OCI-LY7 (cell line): ENCODE measurements at places on chromosomes 3 and 15. TPM values are rescaled to one million over a fixed set of nuclear protein-coding genes. Genes with fewer than 3 reads are reported as not detected.
A peak's percentile ranks its signal among the peaks of the same experiment; 100 is the strongest.

DNA sequence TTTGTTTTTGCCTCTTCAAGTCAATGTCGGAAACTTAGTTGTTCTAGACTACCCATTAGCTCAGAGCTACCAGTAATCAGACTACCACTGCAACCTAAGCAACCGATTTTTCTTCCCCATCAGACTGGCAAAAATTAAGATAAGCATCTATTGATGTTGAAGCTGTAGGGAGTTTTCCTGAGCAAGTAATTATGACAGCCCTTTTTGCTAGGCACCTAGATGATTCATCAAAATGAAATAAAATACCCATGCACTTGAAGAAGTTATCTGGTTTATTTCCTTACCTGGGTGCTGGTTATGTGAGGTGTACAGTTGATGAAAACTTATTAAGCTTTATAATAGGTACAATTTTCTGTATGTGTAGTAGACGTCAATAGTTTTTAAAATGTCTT, 554 bp upstream of the COMMD4 start:
- no peak for DNase-seq

- peak; percentile 5 for DNase-seq
These were observed 844 bp upstream of the PFN2 start for GRCh38 chr3:149971403-149972075.

Gene CD86
- total RNA-seq = 18.9 and 22.2 TPM in 2 replicates

GRCh38 chr3:130755666-130756065, 9.0 kb upstream of the PIK3R4 start:
- DNase-seq = no peak

DNA sequence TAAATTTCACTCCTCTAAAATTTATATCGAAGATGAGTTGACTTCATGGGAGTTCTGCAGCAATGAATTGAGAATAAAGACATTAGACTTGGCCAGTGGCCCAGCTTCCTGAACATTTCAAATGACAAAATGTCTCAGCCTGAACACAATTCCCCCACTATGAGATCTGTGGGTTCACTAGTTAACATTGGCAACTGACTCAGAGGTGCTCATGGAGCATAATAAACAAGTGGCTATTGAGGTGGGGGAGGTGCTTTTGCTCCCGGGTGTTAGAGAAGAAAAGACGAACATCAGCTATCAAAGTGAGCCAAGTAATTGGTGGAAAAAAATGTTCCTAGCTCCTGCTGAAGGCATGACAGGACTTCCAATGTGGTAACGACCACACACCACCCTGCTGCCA, 6.3 kb downstream of the ATP13A4 start:
- no peak for DNase-seq

Gene TMEM207
- total RNA-seq = not detected in 2 replicates

Gene STRC
- 1.5 and 1.8 TPM in 2 replicates for total RNA-seq

Gene EID1
- total RNA-seq = 93.7 and 111 TPM in 2 replicates

DNA sequence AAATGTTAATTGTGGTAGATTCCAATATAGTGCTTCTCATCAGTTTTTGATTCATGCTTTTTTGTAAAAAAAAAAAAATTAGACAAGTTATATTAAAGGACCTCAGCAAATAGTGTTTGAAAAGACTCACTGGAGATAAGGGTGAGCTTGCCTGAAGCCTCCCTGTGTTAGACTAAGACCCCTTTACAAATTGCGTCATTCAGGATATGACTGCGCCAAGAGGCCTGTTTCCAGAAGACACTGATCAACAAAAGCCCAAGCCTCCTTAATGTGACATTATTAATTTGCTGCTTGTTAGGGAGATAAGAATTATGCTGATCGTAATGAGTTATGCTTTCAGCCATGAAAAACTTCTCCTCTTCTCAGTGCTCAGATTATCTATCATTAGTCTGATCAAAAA, 13.0 kb upstream of the DNAJC13 start:
- no peak for DNase-seq

- no peak for DNase-seq
These were observed 15.9 kb downstream of the ZNF860 start for GRCh38 chr3:31997500-31997899.

Gene CCDC191
- total RNA-seq = 4.2 and 7.3 TPM in 2 replicates

Gene FEZF2
- total RNA-seq = not detected in 2 replicates

Gene CAMK2N2
- total RNA-seq = 0.28 TPM in 1 of 2 replicates, not detected in the other

- DNase-seq = no peak
These were observed 149.7 kb upstream of the FRMD4B start for GRCh38 chr3:69535613-69536012.

Gene LYSMD2
- total RNA-seq = 0.50 and 0.89 TPM in 2 replicates

DNA sequence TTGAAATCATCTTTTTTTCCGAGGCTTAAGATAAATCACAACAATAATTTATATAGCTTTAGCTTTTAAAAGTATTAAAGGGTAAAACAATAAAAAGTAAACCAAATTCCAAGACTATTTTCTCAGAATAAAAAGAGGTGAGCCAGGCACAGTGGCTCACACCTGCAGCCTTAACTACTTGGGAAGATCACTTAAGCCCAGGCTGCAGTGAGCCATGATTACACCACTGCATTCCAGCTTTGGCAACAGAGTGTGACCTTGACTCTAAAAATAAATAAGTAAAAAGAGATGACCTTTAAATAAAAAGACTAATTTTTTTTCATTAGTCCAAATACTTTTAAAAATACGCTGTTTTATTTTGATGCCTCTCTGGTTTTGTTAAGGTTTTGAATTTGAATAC, 54.4 kb downstream of the C3orf80 start:
- no peak for DNase-seq

GRCh38 chr3:117019082-117019713, 309.6 kb downstream of the TUSC7 start:
- peak; percentile 42 for DNase-seq

Gene SLITRK3
- not detected in 2 replicates for total RNA-seq

- DNase-seq = no peak
These were observed 185.6 kb upstream of the SYNPR start for GRCh38 chr3:63092515-63092914.

DNA sequence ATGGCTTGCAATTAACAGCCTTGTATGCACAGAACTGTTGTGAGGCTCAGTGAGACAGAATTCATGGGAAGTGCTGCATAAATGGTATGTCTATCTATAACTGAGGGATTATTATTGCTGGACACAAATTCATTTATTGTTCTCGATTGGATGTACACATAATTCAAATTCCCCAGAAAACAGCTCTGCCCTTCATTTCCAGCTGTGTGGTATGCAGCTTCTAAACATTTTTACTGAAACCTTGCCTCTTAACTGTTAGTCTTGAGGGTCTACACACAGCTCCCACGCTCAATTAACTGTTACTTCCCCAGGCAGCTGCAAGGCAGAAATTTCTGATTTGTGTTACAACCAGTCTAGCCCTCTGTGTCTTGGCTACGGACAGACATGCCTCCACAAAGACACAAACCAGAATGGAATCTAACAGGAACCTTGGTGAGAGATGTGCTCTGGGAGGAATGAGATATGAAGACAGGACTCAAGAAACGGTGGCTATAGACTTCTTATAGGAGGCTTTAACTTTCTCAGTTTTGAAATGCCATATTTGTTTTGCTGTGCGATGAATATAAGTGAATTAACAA, 139.7 kb upstream of the TBL1XR1 start:
- no peak for DNase-seq

- peak; percentile 45 for DNase-seq
These were observed 167.1 kb upstream of the WNT5A start for GRCh38 chr3:55654123-55654760.

DNA sequence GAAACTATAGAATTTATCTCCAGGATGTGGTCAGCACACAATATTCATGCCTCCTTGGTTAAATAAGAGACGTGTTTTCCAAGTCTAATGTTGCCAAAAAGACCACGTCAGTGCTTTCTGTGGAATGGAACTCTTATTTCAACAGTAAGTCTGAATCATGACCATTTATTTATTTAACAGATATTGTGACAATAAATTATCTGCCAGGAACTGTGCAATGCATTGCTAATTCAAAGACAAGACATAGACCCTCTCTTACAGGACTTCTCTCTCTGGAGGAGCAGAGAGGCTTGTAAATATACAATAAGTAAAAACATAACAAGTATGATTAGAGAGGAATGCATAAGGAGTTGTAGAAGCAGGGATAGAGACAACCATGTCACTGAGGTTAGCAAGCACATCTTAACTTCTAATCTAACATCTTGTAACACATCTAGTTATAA, 227.5 kb downstream of the DTWD1 start:
- DNase-seq = no peak

- DNase-seq = no peak
These were observed 45.7 kb upstream of the SKOR1 start for GRCh38 chr15:67779549-67780111.

DNA sequence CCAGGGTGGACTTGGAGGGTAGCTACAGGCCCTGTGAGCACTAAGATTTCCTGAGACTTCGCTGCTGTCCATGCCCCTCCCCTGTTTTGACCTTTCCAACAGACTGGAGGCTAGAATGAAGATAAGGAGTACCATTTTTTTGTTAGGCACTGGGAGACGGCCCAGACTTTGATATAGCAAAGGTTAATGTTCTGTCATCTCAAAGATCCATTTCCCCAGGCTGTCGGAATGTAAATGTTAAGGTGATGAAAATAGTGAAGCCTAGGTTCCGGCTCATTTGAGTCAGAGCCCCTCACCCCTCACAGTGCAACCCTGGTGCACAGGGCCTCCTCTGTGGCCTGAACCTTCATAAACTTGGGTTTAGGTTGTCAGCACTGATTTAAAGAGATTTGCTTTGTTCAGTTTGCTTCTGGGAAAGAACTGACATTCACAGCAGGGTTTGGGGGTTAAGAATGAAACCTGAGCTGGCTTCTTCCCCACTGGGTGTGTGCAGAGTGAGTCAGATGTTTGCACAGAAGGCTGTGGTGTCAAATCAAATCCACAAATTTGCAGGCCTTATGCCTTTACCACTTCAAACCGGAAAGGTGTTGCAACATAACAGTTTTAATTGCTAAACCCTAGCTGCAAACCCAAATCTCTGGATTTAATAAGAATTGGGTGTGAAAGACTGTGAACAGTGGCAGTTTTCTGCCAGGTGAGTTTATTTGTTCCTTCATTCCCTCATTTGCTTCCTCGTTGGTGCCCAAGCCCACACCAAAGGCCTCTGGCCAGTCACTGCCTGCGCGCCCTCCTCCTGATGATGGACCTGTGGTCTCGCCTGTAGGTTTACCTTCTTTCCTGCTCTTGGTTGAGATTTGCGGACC, 20.6 kb upstream of the KCTD6 start:
- DNase-seq = no peak

DNA sequence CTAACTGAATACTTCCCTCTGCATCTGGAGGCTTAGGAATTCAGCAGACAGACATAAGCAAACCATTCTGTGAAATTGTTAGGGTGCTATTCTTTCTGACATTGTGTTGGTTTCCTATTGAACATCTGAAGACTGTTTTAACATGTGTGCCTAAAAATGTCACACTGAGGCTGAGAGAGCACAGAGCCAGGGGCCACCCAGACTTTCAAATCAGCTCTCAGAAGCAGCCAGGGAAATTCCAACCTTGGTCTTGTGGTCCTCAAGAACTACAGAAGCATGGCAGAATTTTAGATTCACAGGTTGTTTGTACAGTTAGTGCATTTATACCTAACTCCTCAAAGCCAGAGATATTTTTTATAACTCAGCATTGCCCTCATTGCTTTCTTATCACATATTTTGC, 929.2 kb upstream of the CFAP20DC start:
- no peak for DNase-seq

GRCh38 chr3:37487785-37488184, 313.4 kb upstream of the LRRFIP2 start:
- no peak for DNase-seq

Gene SLC24A5
- not detected in 2 replicates for total RNA-seq

Gene NLGN1
- total RNA-seq = not detected in 2 replicates

GRCh38 chr3:46947981-46948791, 28.4 kb downstream of the CCDC12 start:
- DNase-seq = no peak

DNA sequence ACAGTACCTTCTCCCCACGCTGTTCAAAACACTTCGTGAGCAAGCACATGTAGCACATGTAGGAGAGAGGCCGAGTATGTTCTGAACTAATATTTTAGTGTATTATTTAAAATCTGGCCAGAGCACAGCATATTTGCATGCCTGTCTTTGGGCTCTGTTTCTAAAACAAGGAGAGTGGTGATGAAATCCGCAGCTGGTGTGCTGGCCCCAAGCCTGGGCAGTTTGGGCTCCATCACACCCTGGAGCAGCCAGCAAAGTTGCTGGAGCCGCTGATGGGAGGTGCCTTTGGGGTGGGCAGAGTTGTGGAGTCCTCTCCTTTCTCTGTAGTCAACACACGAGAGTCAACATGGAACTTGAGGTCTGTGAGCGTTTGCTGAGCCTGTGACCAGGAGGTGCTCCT, 116.6 kb downstream of the SLCO3A1 start:
- peak; percentile 6 for DNase-seq

DNA sequence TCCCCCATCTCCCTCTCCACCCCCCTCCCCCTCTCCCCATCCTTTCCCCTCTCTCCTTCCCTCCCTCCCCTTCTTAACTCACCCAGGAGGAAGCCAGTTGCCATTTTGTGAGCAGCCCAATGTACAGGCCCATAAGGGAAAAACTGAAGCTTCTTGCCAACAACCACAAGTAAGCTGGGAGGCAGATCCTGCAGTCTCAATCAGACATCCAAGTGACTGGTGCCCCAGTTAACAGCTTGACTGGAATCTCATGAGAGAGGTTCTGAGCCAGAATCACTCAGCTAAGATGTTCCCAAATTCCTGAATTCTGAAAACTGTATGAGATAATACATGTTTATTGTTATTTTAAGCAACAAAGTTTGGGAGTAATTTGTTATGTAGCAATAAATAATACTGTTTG, 90.7 kb downstream of the C3orf70 start:
- no peak for DNase-seq

GRCh38 chr3:125006291-125006731, 49.5 kb downstream of the HEG1 start:
- no peak for DNase-seq

Gene DIPK2A
- total RNA-seq = 22.7 and 28.6 TPM in 2 replicates

- no peak for DNase-seq
These were observed 316.2 kb downstream of the SLC9A9 start for GRCh38 chr3:143532091-143532490.

DNA sequence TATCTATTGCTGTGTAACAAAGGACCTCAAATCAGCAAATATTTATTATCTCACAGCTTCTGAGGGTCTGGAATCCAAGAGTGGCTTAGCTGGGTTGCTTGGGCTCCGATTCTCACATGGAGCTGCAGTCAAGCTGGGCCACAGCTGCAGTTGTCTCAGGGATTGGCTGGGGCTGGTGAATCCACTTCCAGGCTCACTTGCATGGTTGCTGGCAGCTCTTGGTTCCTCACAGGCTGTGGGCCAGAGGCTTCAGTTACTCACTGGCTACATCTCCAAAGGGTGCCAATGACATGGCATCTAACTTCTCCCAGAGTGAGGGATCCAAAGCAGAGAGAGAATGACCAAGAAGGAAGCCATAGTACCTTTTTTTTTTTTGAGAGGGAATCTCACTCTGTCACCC, 13.9 kb upstream of the SYNM start:
- DNase-seq = no peak

Gene GORASP1
- 51.5 and 57.9 TPM in 2 replicates for total RNA-seq

Gene SV2B
- 0.13 and 0.15 TPM in 2 replicates for total RNA-seq

DNA sequence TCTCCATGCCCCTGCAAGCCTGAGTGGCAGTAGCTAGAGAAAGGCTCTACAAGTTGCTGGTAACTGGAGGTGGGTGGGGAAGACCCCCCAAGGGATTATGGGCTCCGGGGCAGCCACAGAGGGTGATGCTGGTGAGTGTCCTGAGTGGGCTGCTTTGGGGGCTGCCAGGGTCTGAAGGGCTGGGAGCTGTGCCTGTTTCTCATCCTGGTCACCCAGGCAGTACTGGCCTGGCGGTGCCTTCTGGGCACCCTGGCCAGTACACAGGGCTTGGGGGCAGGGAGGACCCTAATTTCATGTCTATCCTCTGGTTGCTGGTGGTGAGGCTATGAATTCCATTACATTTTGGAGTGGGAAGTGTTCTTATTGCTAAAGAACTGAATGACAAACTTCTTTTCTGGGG, 46.1 kb upstream of the GATM start:
- DNase-seq = no peak
